ENCODE measurements at places on chromosomes 12 and 14. TPM values are rescaled to one million over a fixed set of nuclear protein-coding genes. Genes with fewer than 3 reads are reported as not detected.

DNA sequence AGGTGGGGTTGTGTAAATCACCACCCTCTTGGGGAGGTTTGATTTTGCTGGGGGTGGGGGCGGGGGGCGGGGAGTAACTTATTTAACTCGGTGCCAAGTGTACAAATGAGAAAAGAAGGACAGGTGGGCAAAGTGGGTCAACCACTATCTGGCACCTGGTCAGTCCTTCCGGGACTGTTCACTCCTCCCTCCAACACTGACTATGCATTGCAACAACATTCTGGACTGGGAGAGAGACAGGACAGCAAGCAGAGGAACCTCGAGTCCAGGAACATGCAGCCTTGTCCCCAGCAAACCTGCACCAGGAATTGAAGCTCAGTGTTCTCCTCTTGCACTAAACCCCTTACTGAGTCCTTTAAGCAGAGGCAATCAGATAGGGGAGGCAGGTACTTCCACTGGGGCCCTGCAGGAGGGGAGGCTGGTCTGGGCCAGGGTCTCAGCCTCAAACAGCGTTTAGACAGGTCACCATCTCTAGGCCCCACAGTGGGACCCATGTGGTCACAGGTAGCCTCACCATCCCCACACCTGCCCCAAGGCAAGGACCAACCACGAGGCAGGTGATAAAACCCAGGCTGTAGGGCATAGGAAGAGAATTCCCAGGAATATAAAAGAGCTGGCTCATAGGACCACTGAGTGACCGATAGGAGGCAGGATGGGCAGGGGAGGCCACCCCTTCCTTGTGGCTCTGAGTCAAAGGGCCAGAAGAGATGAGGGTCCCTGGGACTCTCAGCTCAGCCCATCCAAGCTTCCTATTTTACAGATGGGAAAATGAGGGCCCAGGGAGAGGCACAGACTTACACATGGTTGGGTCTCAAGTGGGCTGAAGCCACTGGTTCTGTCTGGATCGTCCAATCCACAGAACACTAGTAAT lies 9.8 kb downstream of the CCDC85C start:
- H3K36me3 ChIP-seq, result no peaks in the 10 kb centered on the region
- peaks cover 33% of the 10 kb centered on the region for H3K4me1 ChIP-seq
- H3K27me3 ChIP-seq, result no peaks in the 10 kb centered on the region
- H3K4me3 ChIP-seq, result no peak overlapping the region

- H3K36me3 ChIP-seq, result no peaks in the 10 kb centered on the region
- DNase-seq, result no peak
- peaks cover 8% of the 10 kb centered on the region for H3K4me1 ChIP-seq
- H3K4me3 ChIP-seq, result no peak overlapping the region
Measured at GRCh38 chr12:31850268-31850667, 108.9 kb upstream of the RESF1 start.

DNA sequence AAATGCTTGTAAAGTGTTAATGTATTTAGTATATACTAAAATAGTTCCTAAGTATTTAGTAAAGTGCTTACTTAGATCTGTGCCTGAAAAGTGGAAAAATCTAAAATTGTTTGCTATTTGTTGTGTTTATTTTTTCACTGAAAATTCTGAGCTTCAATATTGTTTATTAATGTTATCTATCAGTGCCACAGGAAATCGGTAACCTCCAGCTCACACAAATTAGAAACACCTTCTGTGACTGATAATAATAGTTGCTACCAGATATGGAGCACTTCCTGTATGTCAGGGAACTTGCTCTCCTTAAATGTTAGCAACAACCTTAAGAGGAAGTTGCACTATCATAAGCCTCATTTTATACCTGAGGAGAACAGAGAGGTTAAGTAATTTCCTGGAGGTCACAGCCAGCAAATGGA lies 723 bp upstream of the LRP10 start:
- H3K36me3 ChIP-seq, result peaks cover 24% of the 10 kb centered on the region
- no peak for DNase-seq
- H3K27ac ChIP-seq, result peak overlapping the region; percentile 98
- H3K4me3 ChIP-seq, result peak overlapping the region; percentile 86
- no peaks in the 10 kb centered on the region for H3K27me3 ChIP-seq

- no peaks in the 10 kb centered on the region for H3K36me3 ChIP-seq
- H3K4me3 ChIP-seq, result no peak overlapping the region
- no peaks in the 10 kb centered on the region for H3K27me3 ChIP-seq
Measured at GRCh38 chr14:61927060-61927459, 164.8 kb downstream of the SNAPC1 start.

CELA1 gene
- total RNA-seq, result not detected

DNA sequence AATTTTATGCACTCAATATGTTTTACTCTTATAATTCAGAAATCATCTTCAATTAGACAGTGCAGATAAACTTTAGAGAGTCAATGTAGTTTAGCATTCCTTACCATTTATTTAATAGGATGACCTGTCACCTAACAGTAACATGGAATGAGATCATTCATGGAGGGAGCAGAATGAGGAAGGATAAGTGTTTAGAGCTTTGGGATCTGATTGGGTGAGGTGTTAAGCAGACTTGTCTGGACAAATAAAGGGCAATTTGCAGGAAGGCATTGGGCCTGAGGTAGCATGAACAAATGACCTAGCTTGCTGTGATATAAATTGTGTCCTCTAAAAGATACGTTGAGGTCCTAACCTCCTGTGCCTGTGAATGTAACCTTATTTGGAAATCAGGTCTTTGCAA lies 187.4 kb downstream of the C12orf42 start:
- no peaks in the 10 kb centered on the region for H3K4me1 ChIP-seq
- no peaks in the 10 kb centered on the region for H3K36me3 ChIP-seq
- H3K4me3 ChIP-seq, result no peak overlapping the region
- no peak overlapping the region for H3K27ac ChIP-seq

DNA sequence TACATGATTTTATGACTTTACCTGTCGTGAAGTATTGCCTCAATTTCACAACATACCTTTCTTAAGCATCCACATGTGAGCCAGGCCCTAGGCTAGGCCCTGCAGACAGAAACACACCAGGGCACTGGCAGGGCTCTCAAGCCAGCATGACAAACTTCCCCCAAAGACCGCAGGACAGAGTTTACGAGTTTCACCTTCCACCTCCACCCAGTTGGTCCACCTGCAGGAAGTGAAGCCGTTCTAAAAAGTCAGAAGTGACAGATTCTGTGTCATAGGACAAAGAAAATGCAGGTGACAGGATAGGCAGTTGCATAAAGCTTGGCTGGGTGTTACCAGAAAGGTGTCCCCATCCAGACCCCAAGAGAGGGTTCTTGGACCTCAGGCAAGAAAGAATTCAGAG lies 382.3 kb downstream of the PCNX1 start:
- H3K27me3 ChIP-seq, result no peaks in the 10 kb centered on the region
- H3K36me3 ChIP-seq, result no peaks in the 10 kb centered on the region

DNA sequence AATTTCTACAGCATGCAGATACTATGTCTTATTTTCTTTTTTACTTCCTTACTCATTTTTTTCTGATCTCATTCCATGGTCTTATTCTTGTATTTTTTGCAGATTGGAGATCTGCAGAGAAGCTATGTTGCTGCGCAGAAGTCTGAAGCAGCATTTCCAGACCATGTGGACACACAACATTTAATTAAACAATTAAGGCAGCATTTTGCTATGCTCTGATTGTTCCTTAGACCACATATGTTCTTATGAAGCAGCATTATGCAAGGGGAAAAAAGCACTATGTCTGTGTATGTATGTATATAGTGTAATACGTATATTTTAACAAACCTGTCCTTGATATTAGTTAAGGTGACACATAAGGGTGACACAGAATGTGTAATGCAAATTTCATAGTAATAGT lies 52.7 kb downstream of the TTC8 start:
- DNase-seq, result no peak
- H3K36me3 ChIP-seq, result no peaks in the 10 kb centered on the region
- no peaks in the 10 kb centered on the region for H3K27me3 ChIP-seq
- no peak overlapping the region for H3K4me3 ChIP-seq
- no peaks in the 10 kb centered on the region for H3K4me1 ChIP-seq
- no peak overlapping the region for H3K27ac ChIP-seq

HEATR5A gene
- total RNA-seq, result 12.8 TPM

- no peak overlapping the region for H3K27ac ChIP-seq
- DNase-seq, result no peak
- H3K27me3 ChIP-seq, result no peaks in the 10 kb centered on the region
- peaks cover 25% of the 10 kb centered on the region for H3K4me1 ChIP-seq
- no peak overlapping the region for H3K4me3 ChIP-seq
- no peaks in the 10 kb centered on the region for H3K36me3 ChIP-seq
Measured at GRCh38 chr14:50605766-50606165, 45.8 kb downstream of the ATL1 start.

ENO2 gene
- total RNA-seq, result 2.3 TPM

NDUFA9 gene
- 34.7 TPM for total RNA-seq

GRCh38 chr14:20982646-20983369 lies 7.0 kb upstream of the METTL17 start:
- H3K4me3 ChIP-seq, result no peak overlapping the region
- H3K36me3 ChIP-seq, result no peaks in the 10 kb centered on the region
- no peak overlapping the region for H3K27ac ChIP-seq
- no peaks in the 10 kb centered on the region for H3K4me1 ChIP-seq
- no peak for DNase-seq
- H3K27me3 ChIP-seq, result no peaks in the 10 kb centered on the region

DNA sequence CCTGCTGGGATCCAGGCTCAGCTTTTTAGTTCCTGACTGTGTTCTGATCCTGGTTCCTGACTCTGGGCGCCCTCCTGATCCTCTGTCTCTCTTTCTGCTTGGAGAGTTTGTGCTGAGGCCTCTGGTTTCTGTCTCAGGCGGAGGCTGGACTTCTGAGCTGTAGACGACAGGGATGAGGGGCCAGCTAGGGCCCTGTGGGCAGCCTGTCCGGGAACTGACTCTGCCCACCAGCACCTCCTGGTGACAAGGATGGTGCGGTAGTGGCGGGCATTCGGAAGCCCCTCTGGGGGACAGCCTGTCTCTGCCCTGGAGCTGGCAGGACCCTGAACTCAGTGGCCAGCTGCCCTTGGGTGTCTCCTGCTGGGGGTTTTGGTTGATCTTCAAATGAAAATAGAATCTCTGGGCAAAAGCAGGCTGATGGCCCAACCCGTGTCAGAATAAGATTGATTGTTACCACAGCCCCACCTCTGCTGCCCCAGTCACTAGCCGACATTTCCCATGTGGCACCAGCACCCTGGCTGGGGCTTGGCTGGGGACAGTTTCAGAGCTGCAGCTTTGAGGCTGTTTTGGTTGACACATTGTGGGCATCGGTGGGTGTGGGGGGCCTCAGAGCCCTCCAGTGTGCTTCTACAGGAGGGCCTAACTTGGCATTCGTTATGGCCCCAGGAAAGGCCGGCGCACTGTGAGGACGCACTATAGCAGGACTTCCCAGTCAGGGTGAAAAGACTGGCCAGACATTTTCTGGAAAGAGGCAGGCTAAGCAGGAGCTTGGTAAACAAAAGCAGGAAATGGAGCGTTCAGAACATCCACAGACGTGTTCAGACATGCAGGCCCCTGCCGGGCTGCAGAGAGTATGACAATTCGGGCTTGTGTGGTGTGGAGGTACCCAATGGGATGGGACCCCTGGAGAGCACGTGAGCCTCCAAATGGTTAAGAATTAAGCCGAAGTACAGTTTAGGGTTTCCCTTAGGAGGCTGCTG lies 16.2 kb downstream of the KRT80 start:
- no peak for DNase-seq
- H3K4me3 ChIP-seq, result no peak overlapping the region
- H3K27me3 ChIP-seq, result no peaks in the 10 kb centered on the region
